ENCODE measurements at places on chromosomes 6 and 20.

GRCh38 chr6:81847866-81848265, 95.4 kb upstream of the TENT5A start:
- no peak for DNase-seq

DNA sequence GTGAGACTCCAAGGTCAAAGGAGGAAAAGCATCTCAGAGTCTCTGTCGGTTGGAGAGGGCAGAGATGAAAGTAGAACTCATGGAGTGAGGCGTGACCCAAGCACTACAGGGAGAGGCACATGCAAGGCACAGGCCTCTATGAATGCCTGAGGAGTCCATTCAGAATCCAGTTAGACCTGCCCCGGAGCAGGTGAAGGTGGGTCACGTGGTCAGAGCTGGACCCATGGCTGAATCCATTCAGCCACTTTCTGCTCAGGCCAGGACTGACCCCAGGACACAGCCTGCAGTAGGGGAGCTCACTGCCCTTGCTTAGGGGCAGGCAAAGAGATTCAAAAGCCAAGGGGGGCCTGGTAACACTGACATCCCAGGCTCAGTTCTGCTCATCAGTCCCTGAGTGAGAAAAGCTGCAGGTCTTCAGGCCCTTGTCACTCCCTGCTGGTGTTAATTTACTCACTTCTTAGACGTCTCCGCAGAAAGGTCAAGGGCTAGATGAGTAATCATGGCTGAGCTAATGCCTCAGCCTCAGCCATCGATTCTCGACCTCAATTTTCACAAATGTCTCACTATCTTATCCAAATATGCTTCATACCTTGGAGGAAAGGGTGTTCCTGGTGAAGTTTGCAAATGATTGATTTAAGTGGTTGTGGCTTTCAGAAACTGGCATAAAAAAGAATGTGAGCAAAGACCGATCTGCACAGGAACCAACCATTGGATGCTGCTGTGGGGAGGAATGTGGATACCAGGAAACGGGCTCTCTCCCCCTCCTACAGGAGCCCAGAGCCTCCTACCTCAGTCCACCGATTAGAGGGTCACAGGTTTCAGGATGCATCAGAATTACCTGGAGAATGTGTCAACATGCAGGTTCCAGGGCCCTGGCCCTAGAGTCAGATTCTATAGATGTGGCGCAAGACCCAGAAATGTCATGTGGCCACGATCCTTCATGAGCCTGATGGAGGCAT, 584.4 kb downstream of the PTPRT start:
- DNase-seq = no peak

DNA sequence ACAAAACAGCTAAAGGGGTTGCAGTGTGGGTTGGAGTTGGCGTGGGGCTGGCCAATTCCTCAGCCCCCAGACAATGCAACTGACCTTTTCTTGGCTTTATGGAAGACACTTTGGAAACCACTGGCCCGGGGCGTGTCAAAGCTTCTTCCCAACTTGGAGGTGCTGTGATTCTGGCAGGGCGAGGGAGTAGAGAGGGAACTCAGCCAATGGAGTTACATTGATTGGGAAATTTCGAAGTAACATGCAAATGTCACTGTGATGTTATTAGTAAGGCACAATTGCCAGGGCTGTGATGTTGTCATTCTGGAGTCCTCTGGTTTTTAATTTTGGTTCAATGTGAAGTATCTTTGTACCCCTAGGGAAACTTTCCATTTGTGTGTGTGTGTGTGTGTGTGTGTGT, 41.5 kb upstream of the EPB41L1 start:
- no peak for DNase-seq

DNA sequence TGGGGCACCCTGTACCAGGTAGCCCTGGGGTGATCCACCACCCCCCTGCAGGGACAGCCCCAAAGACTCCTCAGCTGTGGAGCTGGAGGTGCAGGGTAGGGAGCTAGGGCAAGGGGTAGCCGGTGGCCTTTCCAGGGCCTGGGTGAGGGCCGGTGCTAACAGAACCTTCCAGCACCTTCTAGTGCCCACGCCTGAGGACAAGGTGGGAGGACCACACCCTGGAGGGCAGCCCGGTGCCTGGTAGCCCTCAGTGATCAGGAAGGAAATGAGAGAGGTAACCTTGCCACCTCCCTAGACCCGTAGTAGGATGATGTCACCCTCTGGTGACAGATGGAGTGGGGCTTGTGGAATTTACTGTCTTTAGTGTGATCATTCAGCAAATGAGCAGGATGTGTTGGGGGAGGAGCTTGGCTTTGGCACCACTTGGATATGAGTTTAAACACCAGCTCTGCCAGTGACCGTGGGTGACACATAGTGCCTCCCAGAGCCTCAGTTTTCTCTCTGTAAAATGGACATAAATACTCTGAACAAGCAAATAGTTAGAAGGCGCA, 187.7 kb downstream of the NFATC2 start:
- peak; percentile 22 for DNase-seq

DNA sequence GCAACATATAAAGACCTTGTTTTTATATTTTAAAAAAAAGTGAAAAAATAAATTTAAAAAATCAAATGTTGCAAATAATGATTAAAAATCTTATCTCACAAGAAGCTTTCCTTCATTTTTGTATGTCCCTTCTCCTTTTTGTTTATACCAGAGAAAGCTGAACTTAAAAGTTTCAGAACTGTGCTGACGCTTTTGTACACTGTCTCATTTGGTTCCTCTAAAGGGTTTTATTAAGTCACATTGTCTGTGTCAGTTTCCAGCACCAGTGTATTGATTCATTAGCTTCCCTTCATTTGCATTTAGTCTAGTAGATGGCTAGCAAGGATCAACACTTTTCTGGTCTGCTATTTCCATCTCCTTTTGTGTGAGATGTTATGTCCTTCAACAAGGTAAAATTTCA, 6.7 kb downstream of the PCED1A start:
- no peak for DNase-seq

- DNase-seq = no peak
Observed at GRCh38 chr6:141097471-141097870, 1035.3 kb upstream of the GJE1 start.

- peak; percentile 65 for DNase-seq
Observed at GRCh38 chr20:4813863-4814695, 92.4 kb downstream of the PRND start.

All from T-helper 1 cell (primary cell).